ENCODE measurements at places on chromosomes 5 and 9.
A peak's percentile ranks its signal among the peaks of the same experiment; 100 is the strongest.

DNA sequence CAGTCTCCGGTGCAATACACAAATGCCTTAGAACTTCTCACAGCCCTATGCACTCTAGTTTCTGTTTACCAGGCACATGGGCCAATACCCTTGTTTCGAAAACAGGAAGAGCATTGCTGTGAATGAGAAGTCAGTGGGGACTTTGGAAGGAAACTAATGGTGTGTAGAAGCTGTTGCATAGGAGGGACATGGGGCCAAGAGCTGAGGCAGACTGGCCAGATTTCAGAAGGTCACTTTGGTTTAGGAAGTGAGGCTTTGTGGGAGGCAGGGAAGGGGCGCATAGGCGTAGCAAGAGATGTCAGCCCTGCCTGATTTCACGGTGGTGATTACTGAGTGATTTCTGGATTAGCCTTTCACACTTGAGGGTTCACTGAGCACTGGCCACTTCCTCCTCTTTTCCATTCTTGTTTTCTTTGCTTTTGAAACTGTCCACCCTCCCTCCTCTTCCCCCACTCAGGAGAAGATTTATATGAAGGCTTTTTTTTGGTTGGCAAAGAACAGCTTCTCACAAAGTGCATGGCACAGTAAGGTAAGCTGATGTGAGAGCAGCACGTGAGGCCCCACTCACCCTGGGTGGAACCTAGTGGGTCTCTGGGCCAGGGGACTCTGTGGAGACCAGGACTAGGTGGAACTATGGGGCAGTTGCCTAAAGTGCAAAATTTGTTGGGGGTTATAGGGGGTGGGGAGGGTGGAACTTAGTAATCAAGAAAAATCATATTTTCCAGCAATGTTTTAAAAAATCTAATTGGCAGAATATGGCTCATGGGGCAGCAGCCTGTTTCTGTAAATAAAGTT is 6.1 kb upstream of the TMEM252 start:
- no peak for DNase-seq

DNA sequence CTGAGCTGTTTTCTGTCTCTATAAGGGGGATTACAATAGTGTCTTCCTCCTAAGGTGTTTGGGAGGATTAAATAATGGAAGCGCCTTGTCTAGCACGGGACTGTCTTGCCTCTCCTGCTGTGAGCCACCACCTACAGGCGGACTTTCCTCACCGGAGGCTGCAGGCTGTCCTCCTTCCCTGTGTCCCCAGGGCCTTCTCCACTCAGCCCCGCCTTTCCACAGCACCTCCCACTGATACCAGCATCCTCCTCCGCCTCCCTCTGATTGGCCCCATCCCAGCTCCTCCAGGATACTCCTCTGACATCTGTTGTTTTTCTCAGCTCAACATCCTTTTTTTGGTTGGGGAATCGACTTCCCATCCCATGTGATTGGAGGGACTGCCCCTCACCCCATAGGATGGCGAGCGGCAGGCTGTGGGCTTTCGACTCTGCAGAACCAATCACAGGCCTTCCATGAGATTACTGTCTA is 851 bp upstream of the ZDHHC12 start:
- DNase-seq = peak; percentile 63

DNA sequence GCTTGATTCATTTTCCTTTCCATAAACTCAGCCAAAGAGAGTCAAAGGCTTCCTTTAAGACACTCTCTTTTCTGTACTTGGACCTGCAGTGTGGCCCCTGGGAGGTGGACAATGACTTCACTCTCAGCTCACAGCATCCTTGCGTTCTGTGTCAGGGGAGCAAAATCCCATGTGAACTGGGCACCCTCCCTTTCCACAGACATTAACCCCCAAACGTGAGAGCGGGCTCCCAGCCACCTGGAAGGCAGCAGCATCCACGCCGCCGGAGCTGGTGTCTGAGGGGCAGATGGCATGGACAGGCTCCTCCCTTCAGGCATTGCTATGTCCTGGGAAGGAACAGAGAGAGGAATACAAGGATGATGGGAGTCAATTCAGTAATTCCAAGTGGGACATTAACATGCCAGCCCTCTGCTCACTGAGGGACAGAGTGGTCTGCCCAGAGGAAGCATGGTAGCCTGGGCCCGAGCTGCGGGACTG is 39.5 kb downstream of the TRIP13 start:
- DNase-seq = no peak

DNA sequence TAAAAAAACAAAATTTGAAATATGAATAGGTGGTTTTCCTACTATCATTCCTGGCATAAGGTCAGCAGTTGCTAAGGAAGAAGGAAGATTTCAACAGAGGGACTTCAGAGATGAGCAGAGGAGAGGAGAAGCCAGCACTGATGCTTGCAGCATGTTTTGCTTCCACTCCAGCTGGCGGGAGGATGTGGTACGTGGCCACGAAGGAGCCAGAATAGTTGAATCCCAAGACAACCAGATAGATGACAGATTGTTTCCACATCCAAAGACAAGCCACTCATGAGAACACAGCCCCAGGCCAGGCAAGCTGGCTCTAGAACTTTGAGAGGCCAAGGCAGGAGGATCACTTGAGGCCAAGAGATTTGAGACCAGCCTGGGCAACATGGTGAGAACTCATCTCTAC is 15.1 kb downstream of the TIMD4 start:
- no peak for DNase-seq

DNA sequence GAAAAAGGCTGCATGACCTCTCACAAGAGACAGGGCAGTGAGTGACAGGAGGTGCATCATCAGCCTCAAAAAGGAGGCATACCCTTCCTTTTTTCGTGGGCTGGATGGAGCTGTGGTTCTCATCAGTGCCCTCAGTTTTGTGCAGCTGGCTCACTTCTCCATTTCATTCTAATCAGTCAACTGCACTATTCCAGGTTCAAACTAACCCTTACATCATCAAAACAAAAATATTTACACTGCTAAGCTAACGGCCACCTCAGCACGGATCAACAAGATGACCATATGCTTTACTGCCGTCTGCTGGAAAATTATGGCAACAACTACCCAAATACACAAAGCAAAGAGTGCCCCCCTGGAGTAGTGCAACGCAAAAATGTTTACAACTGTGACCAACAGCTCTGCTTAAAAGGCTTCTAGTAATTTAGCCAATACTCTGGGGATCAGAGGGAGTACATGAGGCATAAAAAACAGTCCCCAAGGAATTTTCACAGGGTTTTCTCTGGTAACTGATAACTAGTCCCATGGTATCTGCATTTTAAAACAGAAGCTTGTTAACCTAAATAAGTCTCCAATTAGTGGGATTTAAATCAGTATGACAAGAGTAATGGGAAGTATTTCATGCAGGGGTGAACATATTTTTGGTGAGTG is 10.8 kb downstream of the KCNV2 start:
- DNase-seq = peak; percentile 3

DNA sequence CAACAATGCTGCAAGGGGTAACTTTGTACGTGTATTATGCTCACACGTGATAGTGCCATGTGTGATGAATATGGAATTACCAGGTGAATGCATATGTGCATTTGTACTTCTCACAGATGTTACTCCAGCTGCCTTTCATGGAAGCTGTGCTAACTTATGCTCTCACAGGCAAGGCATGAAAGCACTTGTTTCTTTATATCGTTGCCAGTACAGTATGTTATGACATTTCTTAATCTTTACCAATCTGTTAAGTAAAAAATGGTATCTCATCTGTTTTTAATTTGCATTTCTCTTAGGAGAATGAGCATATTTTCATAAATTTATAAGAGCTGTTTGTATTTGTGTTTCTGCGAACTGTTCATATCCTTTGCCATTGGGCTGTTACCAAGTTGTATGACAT is 311.8 kb upstream of the DMRT1 start:
- DNase-seq = no peak

DNA sequence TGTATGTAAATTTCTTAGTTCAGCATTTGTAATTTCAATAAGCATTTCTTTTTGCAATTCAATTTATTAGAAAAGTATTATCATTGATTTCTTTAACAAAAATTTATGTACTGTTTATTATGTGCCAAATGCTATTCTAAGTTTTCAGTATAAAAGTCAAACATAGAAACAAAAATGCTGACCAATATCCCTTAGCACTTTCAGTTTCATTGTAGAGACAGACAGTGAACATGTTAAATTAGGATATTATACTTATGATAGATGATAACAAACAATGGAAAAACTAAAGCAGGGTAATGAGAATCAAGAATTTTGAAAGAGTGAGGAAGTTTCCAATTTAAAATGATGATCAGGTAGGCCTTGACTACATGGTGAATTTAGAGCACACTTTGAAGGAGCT is 1106.0 kb downstream of the TAF11L14 start:
- DNase-seq = no peak

- no peak for DNase-seq
Observed at GRCh38 chr5:73160239-73160671, 12.7 kb upstream of the TMEM174 start.

GRCh38 chr9:81256368-81256767 is 433.0 kb downstream of the TLE1 start:
- no peak for DNase-seq

DNA sequence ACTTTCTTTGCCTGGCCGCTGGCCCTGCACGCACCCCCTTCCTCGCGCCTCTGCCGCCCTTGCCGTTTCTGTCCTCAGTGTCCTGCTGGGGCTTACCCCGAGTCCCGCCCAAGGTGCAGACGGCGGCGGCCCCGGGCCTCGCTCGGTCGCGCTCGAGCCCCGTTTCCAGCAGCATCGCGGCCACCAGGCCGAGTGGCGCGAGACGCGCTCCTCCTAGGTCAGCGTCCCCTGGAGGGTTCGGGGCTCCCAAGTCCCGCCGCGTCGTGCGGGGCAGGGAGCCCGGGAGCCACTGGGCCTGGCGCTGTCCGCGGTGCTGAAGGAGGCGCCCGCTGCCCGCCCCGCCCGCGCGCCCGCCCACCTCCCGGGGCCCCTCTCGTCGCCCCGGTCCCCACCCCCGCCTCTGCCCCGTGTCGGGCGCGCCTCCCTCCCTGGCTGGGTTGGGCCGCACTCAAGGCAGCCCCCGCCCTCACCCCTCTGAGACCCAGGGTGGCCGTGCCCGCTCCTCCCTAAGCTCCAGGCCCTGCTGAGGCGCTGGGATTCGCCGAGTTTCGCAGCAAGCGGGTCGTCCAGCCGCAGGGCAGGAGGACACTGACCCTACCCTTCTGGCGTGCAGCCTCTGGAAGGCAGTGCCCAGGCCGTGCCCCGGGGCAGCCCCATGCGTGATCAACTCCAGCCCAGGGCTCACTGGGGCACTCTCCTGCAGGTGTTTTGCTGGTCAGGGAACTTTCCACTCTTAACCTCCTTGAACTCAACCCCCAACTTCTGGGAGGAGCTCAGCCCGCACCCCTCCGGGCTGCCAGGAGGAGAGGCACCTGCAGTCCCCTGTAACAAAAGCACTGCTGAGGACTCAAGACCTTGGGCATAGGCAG is at the start of gene LHX3:
TSS of gene LHX3 (minus strand) at position 291 of the 869 bp plus-strand sequence. CDS start at position 175, 116 bp downstream.
- DNase-seq = no peak

DNA sequence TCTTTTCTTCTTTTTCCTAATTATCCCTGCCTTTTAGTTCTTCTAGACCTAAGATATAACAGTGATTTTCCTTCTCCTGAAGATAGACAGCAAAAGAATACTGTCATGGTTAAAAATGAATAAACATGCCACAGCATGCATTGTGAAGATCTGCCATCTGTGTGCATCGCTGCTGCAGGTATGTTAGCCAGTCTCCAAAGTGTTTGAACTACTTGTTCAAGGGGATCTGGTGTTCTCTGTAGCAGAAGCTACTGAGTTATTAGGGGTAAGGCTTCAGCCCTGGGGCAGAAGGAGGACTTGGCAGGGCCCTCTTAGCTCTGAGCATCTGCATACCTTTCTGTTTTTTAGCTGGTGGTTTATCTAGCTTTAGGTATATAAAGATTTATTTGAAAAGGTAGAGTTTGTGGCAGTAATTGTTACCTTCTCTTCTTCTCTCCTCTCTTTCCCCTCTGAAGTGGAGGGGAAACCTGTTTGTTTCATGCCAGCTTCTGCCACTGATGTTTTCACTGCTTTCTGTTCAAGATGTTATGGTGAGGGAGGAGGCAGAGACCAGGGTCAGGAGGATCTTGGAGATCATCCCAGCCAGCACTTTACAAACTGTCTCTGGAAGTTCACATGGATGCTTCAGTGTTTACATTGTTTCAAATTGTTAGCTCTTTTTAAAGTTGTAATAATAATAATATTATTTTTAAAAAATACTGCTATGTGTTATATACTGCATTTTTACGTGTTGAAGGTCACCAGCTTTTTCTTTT is 25.2 kb downstream of the GALNT10 start:
- DNase-seq = no peak

- no peak for DNase-seq
Observed at GRCh38 chr5:34660444-34660843, 4.3 kb downstream of the RAI14 start.

GRCh38 chr9:99590840-99591239 is 230.8 kb upstream of the NR4A3 start:
- DNase-seq = no peak

DNA sequence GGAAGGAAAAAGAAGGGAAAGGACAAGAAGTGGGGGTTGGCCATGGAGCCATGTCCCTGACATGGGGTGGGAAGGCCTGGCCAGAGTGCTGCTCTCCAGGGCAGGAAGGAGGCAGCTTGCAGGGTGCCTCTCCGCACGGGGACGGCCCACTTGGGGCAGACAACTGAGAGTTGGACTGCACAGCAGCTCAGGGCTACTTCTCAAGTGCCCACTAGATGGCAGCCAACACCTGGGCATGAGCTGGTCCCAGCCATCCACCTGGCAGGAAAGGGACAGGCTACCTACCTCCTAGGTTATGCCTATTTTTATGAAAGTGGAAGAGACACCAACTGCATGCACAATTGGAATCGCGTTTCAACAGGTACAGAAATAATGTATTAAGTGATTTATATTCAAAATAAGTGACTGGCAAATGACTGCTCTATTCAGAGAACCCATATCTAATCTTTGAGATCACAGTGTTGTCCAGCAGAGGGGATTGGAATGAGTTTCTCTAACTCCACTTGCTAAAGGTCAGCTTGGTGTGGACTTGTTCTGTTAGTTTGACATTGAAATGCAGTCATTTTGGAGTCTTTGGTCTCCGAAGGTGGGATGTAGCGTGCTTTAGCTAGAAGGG is 113.4 kb downstream of the SYK start:
- peak; percentile 56 for DNase-seq

- DNase-seq = no peak
Observed at GRCh38 chr5:87452837-87453236, 40.1 kb upstream of the CCNH start.

Measured in NCI-H2029 treated with DMSO at 0.1 percent for 48 hours (cell line).